ENCODE measurements at places on chromosomes 3 and 15.

- DNase-seq = no peak
These were observed 119.9 kb downstream of the IMPG2 start for GRCh38 chr3:101200461-101200860.

DNA sequence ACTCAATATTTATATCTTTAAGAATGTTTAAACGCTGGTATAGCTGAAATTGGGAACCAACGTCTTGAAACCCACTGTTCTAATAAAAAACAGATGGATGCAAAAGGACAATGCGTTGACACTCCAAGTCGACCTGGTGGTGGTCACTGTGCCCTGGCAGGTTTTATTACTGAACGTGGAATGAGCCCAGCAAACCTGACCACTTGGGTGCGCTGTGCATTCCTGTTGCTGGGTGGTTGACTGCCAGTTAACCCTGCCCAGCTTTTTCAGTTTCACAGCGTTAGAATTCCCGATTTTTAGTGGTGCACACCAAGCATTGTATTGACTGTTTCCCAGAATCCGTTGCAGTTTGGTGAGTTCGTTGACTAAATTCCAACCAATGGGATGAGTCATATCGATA, 384.4 kb downstream of the OCA2 start:
- no peak for DNase-seq

- DNase-seq = no peak
These were observed 29.0 kb downstream of the ETV5 start for GRCh38 chr3:186079925-186080324.

- DNase-seq = peak; percentile 76
These were observed 817 bp downstream of the CLK3 start for GRCh38 chr15:74616366-74616939.

GRCh38 chr3:159196359-159196758, 394.5 kb downstream of the MFSD1 start:
- DNase-seq = no peak

- peak; percentile 54 for DNase-seq
These were observed at the start of gene CPLX3 for GRCh38 chr15:74826364-74826819. Gene CPLX3, plus strand, starts transcription at chr15:74826627. Its CDS starts 77 bp downstream, at chr15:74826704.

- DNase-seq = no peak
These were observed 82.4 kb upstream of the HERC1 start for GRCh38 chr15:63915873-63916771.

DNA sequence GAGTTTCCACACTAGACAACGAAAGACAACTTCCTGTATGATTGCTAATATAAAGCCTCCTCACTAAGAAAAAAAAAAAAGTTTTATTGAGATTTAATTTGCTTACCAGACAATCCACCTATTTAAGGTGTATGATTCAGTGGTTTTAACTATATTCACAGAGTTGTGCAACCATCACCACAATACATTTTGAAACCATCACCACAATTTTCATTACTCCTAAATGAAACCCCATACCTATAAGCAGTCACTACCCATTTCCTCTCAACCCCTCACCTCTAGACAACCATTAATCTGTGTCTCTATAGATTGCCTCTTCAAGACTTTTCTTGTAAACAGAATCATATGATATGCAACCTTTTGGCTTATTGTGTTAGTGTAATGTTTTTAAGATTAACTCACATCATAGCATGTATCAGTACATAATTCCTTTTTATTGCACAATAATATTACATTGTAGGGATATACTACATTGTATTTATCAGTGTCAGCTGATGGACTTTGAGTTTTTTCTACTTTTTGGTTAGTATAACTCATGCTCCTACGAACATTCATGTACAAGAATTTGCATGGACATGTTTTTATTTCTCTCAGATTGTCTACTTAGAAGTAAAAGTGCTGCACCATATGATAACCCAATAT, 339.7 kb downstream of the NLGN1 start:
- no peak for DNase-seq

DNA sequence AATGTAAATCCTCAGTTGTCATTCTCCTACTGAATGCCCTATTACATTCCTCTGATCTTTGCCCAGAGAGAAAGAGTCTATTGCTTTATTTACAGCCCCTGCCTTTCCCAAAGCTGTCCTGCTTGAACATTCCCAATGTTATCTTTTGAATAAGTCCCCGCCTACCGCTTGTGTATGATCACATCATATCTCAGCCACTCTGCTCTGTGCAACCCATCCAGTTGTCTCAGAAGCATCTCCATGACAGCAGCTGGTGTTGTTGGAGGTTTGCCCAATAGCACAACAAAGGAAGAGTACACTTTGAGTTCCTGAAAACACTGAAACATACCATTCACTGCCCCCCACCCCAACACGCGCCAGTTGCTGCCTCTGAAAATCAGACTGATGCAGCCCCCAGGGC, 22.0 kb upstream of the FAM3D start:
- DNase-seq = no peak

DNA sequence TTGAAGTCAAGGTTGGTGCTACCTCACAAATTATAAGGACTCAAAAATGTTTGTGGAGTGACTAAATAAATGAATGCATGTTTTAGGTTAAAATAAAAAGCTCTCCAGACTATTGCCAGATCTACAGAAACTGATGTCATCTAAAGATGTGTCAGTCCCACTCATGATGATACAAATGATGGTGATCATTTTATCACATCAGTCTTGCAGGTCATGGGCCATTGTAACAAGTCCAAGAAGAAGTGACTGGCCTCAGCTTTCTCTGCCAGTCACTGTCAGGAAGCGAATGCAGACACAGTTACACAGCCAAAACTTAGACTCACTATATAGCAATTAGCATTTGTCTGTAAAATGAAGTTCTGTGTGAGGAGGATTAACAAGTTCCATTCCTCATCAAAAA, 18.5 kb downstream of the ATP8B4 start:
- DNase-seq = no peak

DNA sequence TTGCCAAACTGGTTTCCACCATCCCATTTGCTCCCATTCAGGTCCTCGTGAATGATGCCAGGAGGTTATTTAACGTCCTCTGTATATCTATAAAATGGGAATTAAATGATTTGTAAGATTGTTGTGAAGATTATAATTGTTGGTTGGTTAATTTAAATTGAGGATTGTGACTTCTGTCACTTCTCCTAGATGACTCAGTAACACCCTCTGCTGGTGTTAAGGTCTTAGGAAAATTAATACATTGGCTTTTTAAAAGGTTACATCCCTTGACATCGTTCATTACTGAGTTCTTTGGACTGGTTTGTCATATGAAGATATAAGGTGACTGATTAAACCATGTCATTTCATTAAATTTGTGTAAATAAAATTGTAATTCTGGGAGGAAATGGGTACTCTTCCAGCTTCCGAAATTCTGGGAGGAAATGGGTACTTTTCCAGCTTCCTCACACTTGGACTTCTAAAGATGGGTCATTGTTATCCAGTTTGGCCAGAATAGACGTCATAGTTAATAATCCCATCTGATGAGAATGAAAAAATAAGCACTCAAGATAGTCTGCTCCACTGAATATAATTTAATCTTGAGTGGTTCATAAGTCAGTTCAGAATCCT, 33.3 kb upstream of the PAQR5 start:
- DNase-seq = peak; percentile 34

GRCh38 chr3:111769110-111769991, 89.7 kb upstream of the PHLDB2 start:
- DNase-seq = no peak

DNA sequence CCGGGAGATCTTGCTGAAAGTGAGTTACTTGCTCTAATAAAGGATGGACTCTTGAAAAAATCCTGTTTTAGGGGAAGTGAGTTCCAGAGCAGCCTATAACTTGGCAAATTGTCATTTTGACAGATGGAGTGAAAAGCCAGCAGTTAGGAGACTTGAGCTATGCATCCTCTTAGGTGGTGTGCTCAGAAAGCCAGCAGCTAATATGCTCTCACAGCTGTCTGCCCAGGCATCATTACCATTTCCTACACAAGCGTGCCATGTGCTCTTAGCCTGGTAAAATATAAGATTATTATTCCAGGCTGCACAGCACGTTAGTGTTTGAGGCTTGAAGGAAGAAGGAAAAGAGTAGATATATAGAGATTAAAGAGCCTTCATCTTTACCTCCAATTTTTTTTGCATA, 151.0 kb downstream of the CHL1 start:
- DNase-seq = no peak

DNA sequence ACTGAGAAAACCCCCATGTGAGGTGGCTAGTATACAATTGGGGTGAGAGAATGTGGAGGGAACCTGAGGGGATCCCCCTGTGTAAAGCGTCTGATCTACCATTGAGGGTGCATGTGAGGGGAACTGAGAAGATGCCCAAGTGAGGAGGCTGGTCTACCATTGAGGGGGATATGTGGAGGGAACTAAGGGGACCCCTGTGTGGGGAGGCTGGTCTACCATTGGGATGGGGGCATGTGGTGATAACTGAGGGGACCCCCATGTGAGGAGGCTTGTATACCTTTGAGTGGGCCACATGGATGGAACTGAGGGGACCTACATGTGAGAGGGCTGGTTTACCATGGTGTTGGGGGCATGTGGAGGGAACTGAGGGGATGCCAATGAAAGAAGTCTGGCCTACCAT, 160.8 kb downstream of the FBLN2 start:
- no peak for DNase-seq

DNA sequence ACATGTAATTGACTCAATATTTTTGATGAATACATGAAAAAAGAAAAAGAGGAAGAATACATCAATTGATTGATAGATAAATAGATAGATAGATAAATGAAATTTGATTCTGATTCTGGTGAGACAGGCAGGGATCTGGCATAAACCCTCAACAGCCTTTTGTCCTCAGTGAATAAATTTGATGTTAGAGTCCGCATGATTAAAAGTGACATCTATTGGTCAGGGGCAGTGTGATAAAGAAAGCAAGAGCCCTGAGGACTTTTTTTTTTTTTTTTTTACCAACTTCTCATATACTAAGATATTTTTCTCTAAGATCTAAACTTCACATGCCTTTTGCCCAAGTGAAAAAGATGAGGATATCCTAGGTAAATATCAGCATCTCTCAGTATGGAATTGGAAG, 216.4 kb downstream of the LRRC3B start:
- no peak for DNase-seq

GRCh38 chr15:77144026-77144425, 73.1 kb upstream of the TSPAN3 start:
- DNase-seq = no peak

GRCh38 chr15:83626171-83626802, 27.6 kb upstream of the ADAMTSL3 start:
- no peak for DNase-seq

- DNase-seq = no peak
These were observed 101.5 kb downstream of the FBXL22 start for GRCh38 chr15:63698692-63699091.

- peak; percentile 10 for DNase-seq
These were observed 48.4 kb upstream of the IP6K2 start for GRCh38 chr3:48765376-48765775.

DNA sequence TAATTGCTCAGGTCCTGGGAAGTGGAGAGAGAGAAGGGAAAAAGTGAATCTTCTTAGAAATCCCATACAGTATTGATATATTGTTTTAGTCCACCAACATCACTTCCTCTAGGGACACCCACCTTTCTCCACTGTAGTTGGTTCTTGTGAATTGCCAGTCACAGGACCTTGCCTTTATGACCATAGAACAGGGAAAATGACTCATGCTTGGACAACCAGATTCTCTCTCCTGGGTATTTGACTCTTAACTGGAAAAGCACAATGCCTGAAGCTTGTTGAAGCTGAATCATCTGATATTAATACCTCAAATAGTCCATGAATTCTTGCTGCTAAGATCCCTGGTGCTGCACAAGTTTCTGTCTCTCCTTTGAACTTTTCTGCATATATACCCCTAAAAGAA, 32.5 kb upstream of the DCLK3 start:
- DNase-seq = no peak

- no peak for DNase-seq
These were observed 387.9 kb downstream of the GABRG3 start for GRCh38 chr15:27358751-27359434.

- no peak for DNase-seq
These were observed 270.5 kb downstream of the MBNL1 start for GRCh38 chr3:152539191-152539764.

DNA sequence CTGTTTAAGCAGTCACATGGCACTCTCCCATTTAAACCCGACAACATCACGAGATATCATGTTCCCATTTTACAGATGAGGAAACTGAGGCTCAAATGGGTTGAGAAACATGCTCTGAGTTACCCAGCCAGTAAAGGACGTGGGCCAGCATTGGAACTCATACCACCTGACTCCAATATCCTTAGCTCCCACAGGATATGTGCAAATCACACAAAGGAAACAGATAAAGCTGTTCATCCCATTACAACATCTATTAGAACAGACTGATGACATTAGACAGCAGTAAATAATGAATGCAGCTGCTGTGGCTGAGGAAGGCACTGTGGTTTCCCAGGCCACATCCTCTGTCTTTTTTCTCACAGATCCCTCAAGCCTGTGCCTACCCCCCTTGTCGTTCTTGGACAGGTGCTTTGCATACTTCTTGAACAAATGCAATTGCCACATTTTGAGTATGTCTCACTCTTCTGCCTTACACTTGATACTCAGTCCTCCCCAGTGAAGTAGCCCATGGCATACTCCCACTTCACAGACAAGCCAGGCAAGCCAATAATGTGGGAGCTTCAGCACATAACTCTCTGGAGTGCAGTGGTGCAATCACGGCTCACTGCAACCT, 17.7 kb downstream of the FRMD4B start:
- peak; percentile 44 for DNase-seq

- DNase-seq = no peak
These were observed 9.1 kb upstream of the ZBTB20 start for GRCh38 chr3:115156046-115156654.

GRCh38 chr3:188956839-188957489, 214.8 kb upstream of the TPRG1 start:
- DNase-seq = peak; percentile 52

- DNase-seq = no peak
These were observed 287.8 kb downstream of the FAM43A start for GRCh38 chr3:194973366-194974000.

DNA sequence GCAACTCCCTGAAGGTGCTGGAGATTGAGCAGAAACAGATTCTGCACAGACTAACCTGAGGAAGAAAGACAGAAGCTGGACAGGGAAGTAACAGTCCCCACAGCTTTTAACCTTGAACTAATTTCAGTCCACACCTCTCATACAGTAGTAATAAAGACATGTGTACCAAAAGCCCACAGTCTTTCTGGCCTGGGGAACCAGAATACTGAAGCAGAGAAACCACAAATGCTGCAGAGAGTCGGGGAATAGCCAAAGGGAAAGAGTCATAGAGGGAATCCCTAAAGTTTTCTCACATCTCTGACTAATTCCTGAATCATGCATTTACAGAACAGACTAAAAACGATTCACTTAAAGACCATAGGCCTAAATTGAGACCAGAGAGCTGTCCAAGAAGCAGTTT, 503.4 kb upstream of the NECTIN3 start:
- no peak for DNase-seq

- no peak for DNase-seq
These were observed 11.6 kb downstream of the PHLDB2 start for GRCh38 chr3:111870620-111871019.
